ENCODE measurements at places on chromosomes 16 and 17. TPM values are rescaled to one million over a fixed set of nuclear protein-coding genes. Genes with fewer than 3 reads are reported as not detected.
A peak's percentile ranks its signal among the peaks of the same experiment; 100 is the strongest.

GRCh38 chr16:28267356-28267755, 25.0 kb upstream of the SBK1 start:
- H3K27me3 ChIP-seq, result no peaks in the 10 kb centered on the region
- no peak overlapping the region for H3K4me3 ChIP-seq
- H3K36me3 ChIP-seq, result no peaks in the 10 kb centered on the region
- no peak overlapping the region for H3K27ac ChIP-seq
- no peaks in the 10 kb centered on the region for H3K4me1 ChIP-seq

CRHR1 gene
- total RNA-seq, result not detected

GPR142 gene
- not detected for total RNA-seq

DNA sequence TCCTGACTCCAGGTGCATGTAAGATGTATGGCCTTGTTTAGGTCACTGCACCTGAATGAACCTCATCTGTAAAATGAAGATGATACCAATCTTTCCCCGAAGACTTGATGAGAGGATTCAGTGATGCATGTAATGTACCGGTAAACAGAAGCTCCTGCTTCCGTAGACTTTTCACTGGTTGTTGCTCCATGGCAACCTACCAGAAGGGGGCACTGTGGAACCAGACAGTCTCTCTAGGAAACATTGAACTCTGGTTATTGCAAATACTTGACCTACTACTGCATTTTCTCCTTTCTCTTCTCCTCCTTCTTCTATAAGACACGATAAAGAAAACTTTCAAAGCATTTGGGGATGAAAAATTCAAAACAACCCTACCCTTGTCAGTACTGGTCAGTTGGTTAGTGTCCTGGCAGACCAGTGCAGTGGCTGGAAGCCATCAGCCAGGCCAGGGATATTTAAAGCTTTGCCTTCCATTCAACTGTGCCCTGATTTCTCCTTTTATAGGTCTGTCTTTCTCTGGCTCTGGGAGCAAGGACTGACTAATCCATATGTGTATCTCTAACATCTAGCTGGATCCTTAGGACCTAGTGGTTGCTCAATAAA, 667.4 kb upstream of the SALL1 start:
- DNase-seq, result no peak
- no peak overlapping the region for H3K4me3 ChIP-seq
- H3K27ac ChIP-seq, result no peak overlapping the region
- no peaks in the 10 kb centered on the region for H3K36me3 ChIP-seq
- no peaks in the 10 kb centered on the region for H3K27me3 ChIP-seq

ANTKMT gene
- total RNA-seq, result 46.7 TPM

GRCh38 chr17:4332296-4332970, 34.0 kb downstream of the UBE2G1 start:
- no peak for DNase-seq
- no peak overlapping the region for H3K27ac ChIP-seq
- no peaks in the 10 kb centered on the region for H3K36me3 ChIP-seq
- peaks cover 12% of the 10 kb centered on the region for H3K4me1 ChIP-seq

DNA sequence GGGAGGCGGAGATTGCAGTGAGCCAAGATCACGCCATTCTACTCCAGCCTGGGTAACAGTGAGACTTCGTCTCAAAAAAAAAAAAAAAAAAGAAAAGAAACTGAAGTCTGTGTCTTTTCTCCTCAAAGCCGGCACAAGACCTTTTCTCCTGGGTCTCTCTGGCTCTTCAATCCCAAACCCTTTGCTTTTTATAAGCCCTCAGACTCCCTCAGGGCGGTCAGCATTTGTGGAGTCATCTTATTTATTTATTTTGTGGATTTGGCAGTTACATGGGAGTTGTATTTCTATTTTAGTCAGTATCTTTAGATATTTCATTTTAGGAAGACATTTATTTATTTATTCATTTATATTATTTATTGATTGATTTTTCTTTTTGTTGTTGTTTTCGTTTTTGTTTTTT, 57.7 kb upstream of the MAP3K14 start:
- peaks cover 16% of the 10 kb centered on the region for H3K4me1 ChIP-seq
- H3K36me3 ChIP-seq, result no peaks in the 10 kb centered on the region
- no peaks in the 10 kb centered on the region for H3K27me3 ChIP-seq
- no peak overlapping the region for H3K4me3 ChIP-seq
- no peak for DNase-seq
- H3K27ac ChIP-seq, result peak overlapping the region; percentile 66
